Psoas muscle (tissue), 8 donors: ENCODE measurements at places on chromosomes 1 and 21. TPM values are rescaled to one million over a fixed set of nuclear protein-coding genes. Genes with fewer than 3 reads are reported as not detected.

DNA sequence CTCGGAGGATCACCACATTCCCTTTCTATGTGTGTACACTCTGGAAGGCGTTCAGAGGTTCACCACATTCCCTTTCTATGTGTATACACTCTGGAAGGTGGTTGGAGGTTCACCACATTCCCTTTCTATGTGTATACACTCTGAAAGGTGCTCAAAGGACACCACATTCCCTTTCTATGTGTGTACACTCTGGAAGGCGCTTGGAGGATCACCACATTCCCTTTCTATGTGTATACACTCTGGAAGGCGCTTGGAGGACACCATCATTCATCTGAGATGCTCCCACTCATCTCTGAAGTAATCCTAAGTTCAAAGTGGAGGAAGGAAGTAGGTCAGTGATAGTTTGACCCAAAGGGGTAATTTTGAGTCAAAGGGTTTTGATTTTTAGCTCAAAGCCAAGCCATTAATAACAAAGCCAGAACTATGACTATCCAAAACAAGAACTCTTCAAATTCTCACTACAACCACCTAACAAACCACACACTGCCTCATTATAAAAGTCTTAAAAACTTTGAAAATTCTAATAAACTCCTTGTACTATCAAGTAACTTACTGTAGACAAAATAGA is 32.9 kb downstream of the NRIP1 start:
- H3K4me3 ChIP-seq = no peak overlapping the region
- peaks cover 44% of the 10 kb centered on the region for H3K4me1 ChIP-seq
- no peak overlapping the region for H3K27ac ChIP-seq
- no peaks in the 10 kb centered on the region for H3K27me3 ChIP-seq
- no peak for DNase-seq

DNA sequence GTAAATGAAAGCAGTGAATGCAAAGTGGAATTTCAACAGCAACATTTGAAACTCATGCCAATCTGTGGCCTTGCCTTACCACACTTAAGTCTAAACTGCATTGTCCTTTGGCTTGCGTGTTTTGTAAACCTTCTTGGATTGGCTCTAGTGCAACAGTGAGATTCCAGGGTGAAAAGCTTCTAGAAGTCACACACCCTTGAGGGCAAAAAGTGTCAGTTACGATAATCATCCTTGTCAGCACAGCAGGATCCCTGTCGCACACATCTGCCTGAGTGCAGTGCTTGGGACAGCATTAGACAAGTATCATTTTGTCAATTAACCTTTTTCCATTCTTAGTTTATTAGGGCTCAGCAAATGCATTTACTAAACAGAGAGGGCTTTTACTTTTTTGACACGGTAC is 243.4 kb upstream of the PTBP2 start:
- DNase-seq = no peak
- no peaks in the 10 kb centered on the region for H3K4me1 ChIP-seq
- H3K27me3 ChIP-seq = no peaks in the 10 kb centered on the region
- no peak overlapping the region for H3K27ac ChIP-seq

DNA sequence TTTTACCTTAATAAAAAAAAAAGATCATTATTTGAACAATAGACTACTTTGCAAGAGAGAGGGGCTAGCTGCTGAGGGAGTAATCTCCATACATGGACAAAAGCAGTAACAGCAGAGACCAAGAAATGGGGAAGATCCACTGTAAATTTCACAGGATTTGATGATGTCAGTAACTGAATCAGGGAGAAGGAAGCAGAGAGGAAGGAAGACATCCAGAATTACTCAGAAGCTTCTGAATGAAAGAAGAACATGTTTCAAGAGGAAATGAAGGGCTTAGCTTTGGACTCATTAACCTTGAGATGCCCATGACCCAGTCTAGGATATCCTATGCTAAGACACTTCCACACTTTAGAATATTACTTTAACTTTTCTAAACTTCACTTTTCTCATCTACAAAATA is 60.4 kb downstream of the SLC44A5 start:
- H3K27ac ChIP-seq = no peak overlapping the region
- H3K36me3 ChIP-seq = no peaks in the 10 kb centered on the region
- no peak overlapping the region for H3K4me3 ChIP-seq
- no peaks in the 10 kb centered on the region for H3K4me1 ChIP-seq

- no peaks in the 10 kb centered on the region for H3K27me3 ChIP-seq
- no peak overlapping the region for H3K27ac ChIP-seq
- no peaks in the 10 kb centered on the region for H3K4me1 ChIP-seq
- no peak overlapping the region for H3K4me3 ChIP-seq
Observed at GRCh38 chr1:94731891-94732290, 88.3 kb upstream of the SLC44A3 start.

GRCh38 chr1:218274511-218274910 is 10.6 kb upstream of the RRP15 start:
- H3K4me1 ChIP-seq = no peaks in the 10 kb centered on the region
- H3K4me3 ChIP-seq = no peak overlapping the region
- no peak overlapping the region for H3K27ac ChIP-seq
- peaks cover 3% of the 10 kb centered on the region for H3K27me3 ChIP-seq
- no peak for DNase-seq

- no peak overlapping the region for H3K4me3 ChIP-seq
- H3K36me3 ChIP-seq = no peaks in the 10 kb centered on the region
- H3K4me1 ChIP-seq = no peaks in the 10 kb centered on the region
- no peak overlapping the region for H3K27ac ChIP-seq
- no peak for DNase-seq
- no peaks in the 10 kb centered on the region for H3K27me3 ChIP-seq
Observed at GRCh38 chr21:18951271-18952038, 547.9 kb upstream of the TMPRSS15 start.

- no peak for DNase-seq
- H3K4me3 ChIP-seq = no peak overlapping the region
- no peaks in the 10 kb centered on the region for H3K36me3 ChIP-seq
- no peak overlapping the region for H3K27ac ChIP-seq
Observed at GRCh38 chr1:72357411-72357810, 75.1 kb upstream of the NEGR1 start.

- H3K4me3 ChIP-seq = no peak overlapping the region
- peaks cover 4% of the 10 kb centered on the region for H3K4me1 ChIP-seq
- no peaks in the 10 kb centered on the region for H3K27me3 ChIP-seq
- H3K36me3 ChIP-seq = no peaks in the 10 kb centered on the region
- H3K27ac ChIP-seq = no peak overlapping the region
Observed at GRCh38 chr1:173329726-173330125, 122.6 kb upstream of the TNFSF4 start.

- no peaks in the 10 kb centered on the region for H3K36me3 ChIP-seq
- H3K27ac ChIP-seq = no peak overlapping the region
- no peak for DNase-seq
- no peak overlapping the region for H3K4me3 ChIP-seq
- H3K4me1 ChIP-seq = peaks cover 22% of the 10 kb centered on the region
Observed at GRCh38 chr1:111967067-111967690, 22.3 kb downstream of the KCND3 start.

GRCh38 chr21:46007492-46007868 is 25.9 kb downstream of the COL6A1 start:
- no peak overlapping the region for H3K4me3 ChIP-seq
- no peak overlapping the region for H3K27ac ChIP-seq
- no peaks in the 10 kb centered on the region for H3K4me1 ChIP-seq
- H3K36me3 ChIP-seq = peaks cover 14% of the 10 kb centered on the region
- no peaks in the 10 kb centered on the region for H3K27me3 ChIP-seq

GRCh38 chr1:99348397-99349132 is 84.3 kb downstream of the PLPPR4 start:
- H3K4me1 ChIP-seq = no peaks in the 10 kb centered on the region
- no peak overlapping the region for H3K4me3 ChIP-seq
- H3K27me3 ChIP-seq = no peaks in the 10 kb centered on the region

DNA sequence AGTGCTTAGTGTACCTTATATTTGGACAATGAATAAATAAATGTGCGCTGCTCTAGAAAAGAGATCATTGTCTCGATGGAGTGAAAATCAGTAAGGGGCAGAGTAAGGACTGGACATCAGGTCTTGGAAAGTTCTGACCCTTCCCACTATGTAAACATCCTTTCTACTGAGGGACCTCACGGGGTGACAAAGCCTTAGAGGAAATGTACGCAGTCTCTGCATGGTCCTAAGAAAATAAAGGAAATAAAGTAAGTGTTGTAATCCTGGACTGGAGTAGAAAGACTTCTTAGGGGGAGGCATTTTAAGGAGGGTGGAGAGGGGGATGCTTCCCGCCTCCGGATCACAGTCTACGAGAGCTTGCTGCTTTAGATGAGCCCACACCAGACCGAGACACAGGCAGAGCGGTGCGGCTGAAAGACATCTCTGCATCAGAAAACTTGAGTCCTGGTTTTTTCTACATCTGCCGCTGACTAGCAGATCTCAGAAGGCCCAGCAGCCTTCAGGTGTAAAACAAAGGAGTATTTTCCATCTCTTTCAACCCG is 22.3 kb upstream of the GPR137B start:
- H3K27ac ChIP-seq = no peak overlapping the region
- H3K27me3 ChIP-seq = no peaks in the 10 kb centered on the region
- H3K4me1 ChIP-seq = no peaks in the 10 kb centered on the region

- H3K27me3 ChIP-seq = no peaks in the 10 kb centered on the region
- peaks cover 11% of the 10 kb centered on the region for H3K4me1 ChIP-seq
- no peaks in the 10 kb centered on the region for H3K36me3 ChIP-seq
- H3K4me3 ChIP-seq = no peak overlapping the region
- H3K27ac ChIP-seq = no peak overlapping the region
- no peak for DNase-seq
Observed at GRCh38 chr1:180551997-180552396, 6.8 kb upstream of the OVAAL start.

DNA sequence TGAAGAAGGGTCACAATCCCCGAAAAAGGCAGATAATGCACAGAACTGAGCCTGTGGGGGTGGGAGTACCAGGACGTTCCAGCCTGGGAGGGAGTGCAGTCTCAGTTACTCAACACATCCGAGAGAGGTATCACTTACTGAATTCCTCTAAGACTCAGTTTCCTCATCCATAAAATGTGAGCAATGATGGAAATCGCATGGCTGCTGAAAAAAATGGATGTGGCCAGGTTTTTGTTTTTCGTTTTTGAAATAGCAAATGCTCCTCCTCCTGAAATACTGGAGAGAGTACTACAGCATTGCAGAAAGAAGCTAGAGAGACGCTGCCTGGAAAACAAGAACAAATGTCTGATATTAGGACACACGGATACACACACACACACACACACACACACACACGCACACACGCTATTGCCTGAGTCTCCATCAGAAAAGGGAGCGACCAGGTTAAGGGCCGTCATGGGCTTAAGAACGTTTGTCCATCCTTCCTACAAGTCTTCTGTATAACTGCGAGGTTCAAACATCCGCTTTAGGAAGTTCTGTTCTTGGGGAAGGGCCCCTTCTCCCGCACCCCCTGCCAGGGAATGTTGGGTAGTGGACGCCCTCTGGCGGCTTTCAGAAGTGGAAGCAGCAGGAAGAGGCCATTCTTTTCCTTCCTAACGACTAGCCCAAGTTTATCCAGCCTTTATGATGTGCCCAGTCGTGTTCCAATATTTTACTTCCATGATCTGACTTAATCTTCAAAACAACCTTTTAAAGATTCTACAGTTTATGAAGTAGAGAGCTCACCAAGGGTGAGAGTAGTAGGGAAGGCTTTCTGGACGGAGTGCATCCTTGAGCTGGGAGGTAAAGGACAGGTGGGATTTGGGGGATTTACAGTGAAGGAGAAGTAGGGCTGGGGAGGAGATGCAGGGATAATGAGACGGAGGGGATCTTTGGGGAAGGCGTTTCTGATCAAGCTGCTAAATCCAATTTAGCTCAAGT is 699 bp upstream of the NES start:
- H3K4me3 ChIP-seq = peak overlapping the region; percentile 74
- H3K27ac ChIP-seq = peak overlapping the region; percentile 80
- H3K4me1 ChIP-seq = peaks cover 37% of the 10 kb centered on the region
- H3K36me3 ChIP-seq = no peaks in the 10 kb centered on the region

DNA sequence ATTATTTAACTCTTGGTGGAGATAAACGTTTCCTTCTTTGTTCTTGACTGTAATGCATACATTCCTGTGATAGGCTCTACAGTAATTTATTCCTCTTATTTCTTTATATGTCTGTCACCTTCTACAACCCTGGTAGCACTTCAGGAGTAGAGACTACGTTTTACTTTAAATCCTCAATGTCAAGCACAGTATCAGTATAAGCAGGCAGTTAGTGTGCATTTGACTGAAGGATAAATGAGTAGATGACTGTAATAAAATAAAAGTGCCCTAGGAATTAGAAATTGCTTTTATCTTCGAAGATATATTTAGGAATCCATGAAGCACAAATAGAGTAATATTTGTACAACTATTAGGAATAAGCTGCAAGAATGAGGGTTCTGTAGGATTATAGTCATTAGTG is 599.6 kb upstream of the PRMT6 start:
- no peaks in the 10 kb centered on the region for H3K4me1 ChIP-seq
- H3K4me3 ChIP-seq = no peak overlapping the region
- no peak for DNase-seq
- no peaks in the 10 kb centered on the region for H3K27me3 ChIP-seq
- H3K27ac ChIP-seq = no peak overlapping the region
- H3K36me3 ChIP-seq = no peaks in the 10 kb centered on the region

- DNase-seq = no peak
- no peaks in the 10 kb centered on the region for H3K4me1 ChIP-seq
- H3K27ac ChIP-seq = no peak overlapping the region
- H3K4me3 ChIP-seq = no peak overlapping the region
- no peaks in the 10 kb centered on the region for H3K27me3 ChIP-seq
- H3K36me3 ChIP-seq = no peaks in the 10 kb centered on the region
Observed at GRCh38 chr1:5709461-5709975, 282.7 kb downstream of the NPHP4 start.

- peak overlapping the region; percentile 30 for H3K27ac ChIP-seq
- H3K27me3 ChIP-seq = no peaks in the 10 kb centered on the region
- H3K36me3 ChIP-seq = no peaks in the 10 kb centered on the region
- DNase-seq = no peak
- no peak overlapping the region for H3K4me3 ChIP-seq
- peaks cover 24% of the 10 kb centered on the region for H3K4me1 ChIP-seq
Observed at GRCh38 chr1:181140398-181140797, 51.9 kb downstream of the IER5 start.

GRCh38 chr1:9759939-9760338 is 63.8 kb downstream of the CLSTN1 start:
- no peak overlapping the region for H3K27ac ChIP-seq
- no peak for DNase-seq
- H3K27me3 ChIP-seq = no peaks in the 10 kb centered on the region
- H3K4me3 ChIP-seq = no peak overlapping the region

DNA sequence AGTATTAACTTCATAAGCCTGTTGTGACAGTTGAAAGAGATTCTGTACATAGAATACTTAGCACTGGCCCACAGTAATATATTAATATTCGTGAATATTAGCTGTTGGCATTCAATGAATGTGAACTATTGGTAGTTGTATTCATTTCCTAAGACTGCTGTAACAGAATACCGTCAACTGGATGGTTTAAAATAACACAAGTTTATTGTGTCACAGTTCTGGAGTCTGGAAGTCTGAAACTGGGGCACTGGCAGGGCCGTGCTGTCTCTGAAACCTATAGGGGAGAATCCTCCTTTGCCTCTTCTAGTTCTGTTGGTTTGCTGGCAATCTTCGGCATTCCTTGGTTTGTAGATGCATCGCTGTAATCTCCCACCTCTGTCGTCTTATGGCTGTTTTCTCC is 47.5 kb downstream of the OLFML3 start:
- no peaks in the 10 kb centered on the region for H3K27me3 ChIP-seq
- H3K4me3 ChIP-seq = no peak overlapping the region
- H3K36me3 ChIP-seq = no peaks in the 10 kb centered on the region
- peak; percentile 65 for DNase-seq

The CFHR5 gene
- total RNA-seq = not detected

The IL6R gene
- 68.0 TPM for total RNA-seq

The MCOLN2 gene
- total RNA-seq = not detected

The RALGPS2 gene
- total RNA-seq = 3.2 TPM

The RBM11 gene
- not detected for total RNA-seq

The DDR2 gene
- 21.2 TPM for total RNA-seq

The PRRX1 gene
- total RNA-seq = 121 TPM

The CD2 gene
- total RNA-seq = 0.42 TPM

The GBP3 gene
- 2.3 TPM for total RNA-seq

The EXO1 gene
- not detected for total RNA-seq

The INSRR gene
- total RNA-seq = not detected
